ENCODE measurements at places on chromosomes 11 and 22. TPM values are rescaled to one million over a fixed set of nuclear protein-coding genes. Genes with fewer than 3 reads are reported as not detected.

The WNT7B gene
- total RNA-seq = 16.7 TPM

The SHISA8 gene
- total RNA-seq = not detected

The SULT4A1 gene
- not detected for total RNA-seq

The CHRM1 gene
- total RNA-seq = not detected

The CCDC87 gene
- 0.35 TPM for total RNA-seq

The SOX10 gene
- not detected for total RNA-seq
